Spinal cord (tissue), 10 donors: ENCODE measurements at places on chromosomes 4 and X. TPM values are rescaled to one million over a fixed set of nuclear protein-coding genes. Genes with fewer than 3 reads are reported as not detected.

DNA sequence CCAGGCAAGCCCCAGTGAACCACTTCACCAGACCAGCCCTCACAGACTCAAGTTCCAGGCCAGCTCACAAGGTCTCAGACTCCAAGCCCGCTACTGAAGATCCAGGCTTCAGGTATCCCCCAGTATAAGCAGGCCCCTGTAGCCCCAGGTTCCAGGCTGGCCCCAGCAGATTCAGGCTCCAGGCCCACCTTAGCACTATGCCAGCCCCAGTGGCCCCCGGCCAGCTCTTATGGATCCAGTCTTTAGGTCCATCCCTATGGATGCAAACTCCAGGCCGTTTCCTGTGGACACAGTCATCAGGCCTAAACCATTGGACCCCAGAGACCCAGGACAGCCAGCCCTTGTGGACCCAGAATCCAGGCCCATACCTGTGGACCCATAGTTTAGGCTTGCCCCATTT is 277.8 kb upstream of the MAGEB18 start:
- H3K36me3 ChIP-seq, result no peaks in the 10 kb centered on the region
- no peak overlapping the region for H3K27ac ChIP-seq
- no peak overlapping the region for H3K4me3 ChIP-seq
- no peak for DNase-seq
- no peaks in the 10 kb centered on the region for H3K27me3 ChIP-seq
- no peaks in the 10 kb centered on the region for H3K4me1 ChIP-seq

DNA sequence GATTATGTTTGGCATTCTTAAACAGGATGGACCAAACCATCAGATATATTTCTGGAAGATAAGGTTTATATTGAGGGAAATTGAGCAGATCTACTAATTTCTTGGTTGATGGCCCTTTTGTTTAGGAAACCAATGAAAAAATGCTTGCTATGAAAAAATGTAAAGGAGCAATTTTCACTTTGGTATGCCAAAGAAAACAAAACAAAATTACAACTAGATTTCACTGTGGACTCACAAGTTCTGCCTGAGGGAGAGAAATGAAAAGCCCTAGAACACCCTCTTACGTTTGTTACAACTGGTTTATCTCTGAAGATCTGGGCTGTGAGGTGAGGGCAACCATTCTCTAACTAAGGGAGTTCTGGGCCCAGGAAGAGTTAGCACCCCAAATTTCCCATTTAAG is 122.5 kb upstream of the IL15 start:
- H3K4me3 ChIP-seq, result no peak overlapping the region
- no peaks in the 10 kb centered on the region for H3K27me3 ChIP-seq
- no peaks in the 10 kb centered on the region for H3K36me3 ChIP-seq
- no peak for DNase-seq
- H3K4me1 ChIP-seq, result no peaks in the 10 kb centered on the region

GRCh38 chr4:23162275-23162674 is 469.5 kb downstream of the GBA3 start:
- no peaks in the 10 kb centered on the region for H3K36me3 ChIP-seq
- no peak overlapping the region for H3K4me3 ChIP-seq
- H3K27ac ChIP-seq, result no peak overlapping the region
- DNase-seq, result no peak
- H3K4me1 ChIP-seq, result no peaks in the 10 kb centered on the region

DNA sequence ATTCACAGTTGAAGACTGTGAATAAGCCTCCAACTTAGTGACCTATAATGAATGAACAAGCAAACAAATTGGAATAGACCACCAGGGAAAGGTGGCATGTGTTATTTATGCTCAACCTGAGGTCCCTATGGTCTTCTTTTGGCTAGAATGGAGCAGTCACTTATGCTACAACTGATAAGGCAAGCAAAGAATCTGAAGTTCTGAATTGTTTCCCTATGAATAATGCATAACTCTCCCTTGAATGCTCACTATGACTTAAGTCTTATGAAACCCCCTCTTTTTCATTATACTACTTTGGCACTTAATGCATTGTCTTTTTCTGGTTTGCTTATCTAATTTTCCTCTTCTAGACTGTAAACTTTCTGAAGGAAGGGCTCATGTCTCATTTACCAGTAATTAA is 2.6 kb downstream of the GIMD1 start:
- no peak for DNase-seq
- H3K27me3 ChIP-seq, result no peaks in the 10 kb centered on the region
- no peak overlapping the region for H3K4me3 ChIP-seq
- H3K4me1 ChIP-seq, result no peaks in the 10 kb centered on the region
- H3K36me3 ChIP-seq, result no peaks in the 10 kb centered on the region

The ADGRG4 gene
- total RNA-seq, result 0.10 TPM
